ENCODE measurements at places on chromosomes 4 and X.

DNA sequence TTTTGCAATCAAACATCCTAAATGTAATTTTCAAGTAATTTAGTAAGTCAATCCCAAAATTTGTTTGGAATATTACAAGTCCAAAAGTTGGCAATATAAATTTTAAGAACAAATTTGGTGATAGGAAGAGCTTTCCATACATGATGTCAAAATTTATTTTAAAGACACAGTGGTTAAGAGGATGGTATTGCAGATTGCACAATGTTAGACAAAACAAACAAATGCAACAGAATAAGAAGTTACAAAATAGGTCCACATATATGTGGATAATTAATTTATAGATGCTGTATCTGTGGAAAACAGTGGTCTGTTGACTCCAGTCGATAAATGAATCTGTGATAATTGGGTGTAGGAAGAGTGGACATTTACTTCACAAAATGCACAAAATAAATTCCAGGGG is 358.5 kb downstream of the PCDH7 start:
- DNase-seq = no peak

DNA sequence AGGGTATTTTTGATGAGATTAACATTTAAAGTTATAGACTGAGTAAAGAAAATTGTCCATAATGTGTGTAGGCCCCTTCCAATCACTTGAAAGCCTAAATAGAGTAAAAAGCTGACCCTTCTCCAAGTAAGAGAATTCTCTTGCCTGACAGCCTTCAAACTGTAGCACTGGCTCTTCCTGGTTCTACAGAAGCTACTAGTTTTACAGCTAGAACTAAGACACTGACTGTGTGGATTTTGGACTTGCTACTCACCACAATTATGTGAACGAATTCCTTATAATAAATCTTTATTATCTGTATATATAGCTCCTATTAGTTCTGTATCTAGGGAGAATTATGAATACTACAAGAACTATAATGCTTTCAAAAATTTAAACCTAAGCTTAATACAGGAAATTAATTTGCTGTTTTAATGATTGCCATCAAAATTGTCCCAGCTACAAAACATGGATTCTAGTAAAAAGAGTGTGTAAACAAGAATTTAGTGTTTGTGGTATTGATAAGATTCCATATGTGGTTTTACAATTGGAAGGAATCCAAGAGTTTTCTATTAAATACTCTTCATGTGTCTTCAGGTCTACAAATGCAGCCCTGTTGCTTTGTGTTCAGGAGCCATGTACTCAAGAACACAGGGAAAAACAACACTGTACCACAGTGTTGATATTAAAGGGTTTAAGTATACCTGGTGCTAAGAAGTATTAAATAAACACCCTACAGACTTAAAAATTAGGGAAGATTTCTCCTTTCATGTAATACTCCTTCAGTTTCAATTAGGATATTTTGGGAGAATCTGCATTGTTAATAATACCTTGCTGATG is 366.5 kb downstream of the CXXC4 start:
- no peak for DNase-seq

- no peak for DNase-seq
Measured at GRCh38 chr4:5708449-5709206, at the start of gene EVC2. TSS of gene EVC2 (minus strand) at chr4:5708559. CDS start at chr4:5708513, 46 bp downstream.

- no peak for DNase-seq
Measured at GRCh38 chr4:56611501-56611900, 69.6 kb downstream of the HOPX start.

GRCh38 chr4:169079942-169080827 is 70.1 kb upstream of the CBR4 start:
- no peak for DNase-seq

- no peak for DNase-seq
Measured at GRCh38 chr4:66649236-66649635, 896.1 kb downstream of the CENPC start.

DNA sequence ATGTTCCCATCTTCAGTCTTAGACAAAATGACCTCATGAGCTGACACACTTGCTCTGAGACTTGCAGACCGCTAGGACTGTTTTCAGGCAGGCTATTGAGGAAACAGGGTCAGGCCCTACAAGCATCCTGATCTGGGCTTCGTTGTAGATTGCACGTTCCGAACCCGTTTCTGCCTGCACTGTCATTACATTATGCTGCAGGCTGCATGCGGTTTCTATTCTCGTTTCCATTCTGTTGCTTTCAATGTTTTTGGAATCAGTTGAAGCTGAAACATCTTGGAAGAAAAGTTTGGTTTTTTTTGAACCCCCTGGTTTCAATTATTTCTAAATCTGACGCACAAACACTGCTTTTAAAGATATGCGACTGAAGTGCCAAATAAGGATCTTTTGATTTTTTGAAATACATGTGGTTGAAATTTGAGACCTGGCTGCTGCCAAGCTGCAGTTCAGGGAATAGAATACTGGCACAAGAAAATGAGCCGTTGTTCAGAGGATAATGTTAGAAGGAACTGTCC is 716.1 kb upstream of the INTU start:
- no peak for DNase-seq

- DNase-seq = no peak
Measured at GRCh38 chrX:15882704-15883539, 28.3 kb upstream of the AP1S2 start.

- no peak for DNase-seq
Measured at GRCh38 chrX:48696909-48697727, 584 bp downstream of the SUV39H1 start.

GRCh38 chr4:105451346-105451745 is 22.5 kb downstream of the PPA2 start:
- DNase-seq = no peak

GRCh38 chr4:128596115-128596514 is 213.4 kb upstream of the JADE1 start:
- DNase-seq = no peak

DNA sequence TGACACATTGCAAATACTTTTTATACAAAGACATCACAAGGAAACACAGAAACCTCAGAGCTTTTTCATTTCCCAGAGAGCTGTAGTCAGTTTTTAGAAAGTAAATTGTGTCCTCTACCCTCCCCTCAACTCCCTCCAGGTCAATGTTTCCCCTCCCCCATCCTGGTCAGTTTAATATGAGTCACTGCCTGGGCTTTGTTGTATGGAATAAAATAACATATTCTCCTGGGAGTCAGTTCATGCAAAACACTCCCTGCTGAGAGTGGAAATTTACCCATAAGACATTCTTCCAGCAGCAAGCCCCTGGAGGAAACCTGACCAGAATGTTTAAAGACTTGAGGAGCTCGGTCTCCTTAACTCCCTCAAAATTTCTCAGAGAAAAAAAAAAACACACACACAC is 270.1 kb upstream of the LDB2 start:
- DNase-seq = no peak

DNA sequence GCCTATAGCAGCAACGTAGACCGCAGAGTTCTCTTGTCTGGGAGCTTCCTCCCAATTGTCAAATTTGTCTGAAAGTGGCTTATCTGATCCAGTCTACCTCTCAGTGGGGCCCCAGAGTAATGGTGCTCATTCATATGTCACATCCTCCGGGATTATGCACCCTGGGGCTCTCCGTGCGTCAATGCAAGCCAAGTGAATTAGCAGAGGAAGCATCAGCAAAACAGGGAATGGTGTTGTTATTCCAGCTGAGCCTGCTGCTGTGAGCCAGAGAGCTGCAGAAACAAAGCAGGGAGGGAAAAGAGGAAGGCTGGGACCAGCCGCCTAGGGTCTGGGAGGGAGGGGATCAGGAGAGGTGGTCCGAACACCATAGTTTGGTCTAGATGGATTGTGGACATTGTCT is 95.2 kb downstream of the CLNK start:
- no peak for DNase-seq

Data from T follicular helper cell (primary cell).